Activated CD4-positive, alpha-beta T cell treated with anti-CD3 and anti-CD28 coated beads, Interleukin-2, amount 50 U/mL, for 16 hours (primary cell): ENCODE measurements at places on chromosomes 5 and 9.

DNA sequence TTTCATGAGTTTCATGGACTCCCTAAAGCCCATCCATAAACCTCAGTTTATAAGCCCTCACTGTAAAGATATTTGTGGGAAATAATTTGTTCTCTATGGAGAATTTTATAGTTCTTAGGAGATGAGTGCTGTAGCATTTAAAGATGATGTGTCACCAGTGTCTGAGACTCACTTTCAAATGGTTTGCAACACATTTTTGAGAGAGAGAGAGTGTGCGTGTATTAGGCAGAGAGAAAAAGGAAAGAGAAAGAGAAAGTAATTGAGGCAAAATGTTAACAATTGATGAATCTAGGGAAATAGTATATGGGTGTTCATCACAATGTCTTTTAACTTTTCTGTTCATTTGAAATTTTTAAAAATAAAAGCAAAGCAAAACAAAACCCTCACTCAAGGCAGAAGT lies 479.0 kb downstream of the ZSWIM6 start:
- no peak for DNase-seq

DNA sequence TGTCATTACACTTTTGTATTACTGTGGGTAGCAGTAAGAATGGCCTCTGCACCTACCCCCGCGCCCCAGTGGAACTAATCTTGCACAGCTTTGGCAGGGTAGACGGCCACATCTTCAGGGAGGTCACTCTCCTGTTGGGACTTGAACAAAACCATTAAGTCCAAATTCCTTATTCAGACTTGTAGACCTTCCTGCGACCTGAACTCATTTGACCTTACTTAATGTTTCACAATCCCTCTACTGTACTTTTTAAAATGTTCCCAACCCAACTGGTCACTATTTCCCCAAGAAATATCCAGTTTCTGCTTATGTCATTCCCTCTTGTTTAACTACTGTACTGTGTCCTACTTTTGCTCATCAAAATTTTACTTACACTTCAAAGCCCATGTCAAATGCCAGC lies 5.3 kb upstream of the FAM120AOS start:
- DNase-seq = no peak

GRCh38 chr5:67401172-67401571 lies 204.6 kb upstream of the CD180 start:
- DNase-seq = no peak

DNA sequence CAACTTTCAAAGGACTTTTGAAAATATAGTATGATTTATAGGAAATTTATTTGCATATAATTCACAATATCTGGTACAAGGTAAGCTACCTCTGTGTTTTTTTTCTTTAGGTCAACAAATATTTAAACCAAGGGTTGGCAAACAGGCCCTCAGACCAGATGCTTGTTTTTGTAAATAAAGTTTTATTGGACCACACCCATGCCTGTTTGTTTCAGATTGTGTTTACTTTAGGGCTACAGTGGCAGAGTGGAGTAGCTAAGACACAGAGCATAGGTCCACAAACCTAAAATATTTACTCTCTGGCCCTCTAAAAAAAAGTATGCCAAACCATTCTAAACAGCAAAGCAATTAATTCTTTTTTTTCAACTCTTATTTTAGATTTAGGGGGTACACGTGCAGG lies 119.7 kb upstream of the CCDC152 start:
- no peak for DNase-seq

DNA sequence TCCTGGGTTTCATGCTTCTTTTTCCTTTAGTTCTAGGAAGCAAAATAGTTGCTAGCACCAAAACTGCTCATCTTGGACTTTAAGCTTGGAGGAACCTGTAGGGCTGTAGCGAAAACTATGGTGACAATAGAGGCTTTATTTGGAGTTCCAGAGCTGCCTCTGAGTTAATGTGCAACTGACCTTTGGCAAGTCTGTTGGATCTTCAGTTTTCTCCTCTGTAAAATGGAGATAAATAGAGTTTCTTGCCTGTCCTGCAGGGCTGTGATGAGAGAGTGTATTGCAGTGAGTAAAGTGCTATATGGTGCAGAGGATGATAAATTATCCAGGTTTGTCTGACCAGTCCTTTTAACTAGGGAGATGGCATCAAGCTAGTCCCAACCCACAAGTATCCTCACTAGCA lies 417.0 kb downstream of the MAN2A1 start:
- no peak for DNase-seq

DNA sequence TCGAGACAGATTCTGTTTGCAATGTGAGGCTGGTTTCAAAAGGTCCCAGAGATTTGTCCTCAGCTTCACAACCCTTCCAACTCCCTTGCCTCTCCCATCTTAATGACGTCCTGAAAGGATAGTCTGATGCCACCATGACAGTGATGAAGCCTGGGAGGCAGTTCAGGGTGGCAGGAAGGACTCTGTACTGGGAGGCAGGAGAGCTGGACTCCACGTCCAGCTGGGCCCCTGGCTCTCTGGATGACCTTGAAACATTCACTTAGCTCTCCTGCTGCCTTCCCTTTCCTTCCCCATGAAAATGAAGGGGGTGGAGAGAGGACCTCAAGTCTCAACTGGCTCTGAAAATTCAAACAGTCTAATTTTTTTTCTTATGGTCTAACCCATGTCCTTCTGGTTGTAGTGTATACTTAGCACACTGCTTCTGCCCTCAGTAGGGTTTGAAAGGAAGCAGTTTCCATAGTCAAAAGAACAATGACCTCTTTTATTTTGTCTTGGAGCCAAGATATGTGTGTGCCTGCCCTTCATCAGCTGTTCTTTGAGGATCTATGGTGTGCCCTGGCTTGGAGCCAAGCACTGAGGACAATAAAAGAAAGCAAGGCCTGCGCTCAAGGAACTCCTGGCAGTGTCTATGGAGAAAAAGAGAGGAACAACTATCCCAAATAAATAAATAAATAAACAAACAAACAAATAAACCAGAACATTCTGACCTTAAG lies 188.3 kb downstream of the GRIA1 start:
- DNase-seq = no peak

DNA sequence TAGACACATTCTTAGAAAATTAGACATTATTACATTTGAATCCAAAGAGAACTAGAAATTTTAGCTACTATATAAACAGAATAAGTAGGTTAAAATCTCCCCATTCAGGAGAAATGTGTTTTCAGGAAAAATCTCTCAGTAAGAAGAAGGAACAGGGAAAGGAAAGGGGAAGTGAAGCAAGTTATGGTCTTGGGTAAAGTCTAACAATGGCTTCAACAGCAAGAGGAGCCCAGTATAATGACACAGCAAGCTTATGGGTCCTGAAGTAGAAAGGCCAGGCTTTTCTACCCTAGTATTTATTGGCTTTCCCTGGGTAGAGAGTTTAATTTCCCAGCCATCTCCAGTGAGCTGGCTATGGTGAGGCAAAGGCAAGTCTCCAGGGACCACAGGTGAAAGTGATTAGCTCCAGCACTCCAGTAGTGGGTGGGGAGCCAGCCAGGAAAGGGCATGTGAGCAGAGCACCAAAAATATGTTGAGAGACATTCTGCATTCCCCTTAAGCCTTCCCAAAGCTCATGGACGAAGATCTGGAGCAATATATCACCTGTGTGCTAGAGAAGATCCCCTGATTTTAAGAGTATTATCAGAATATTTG lies 981.7 kb downstream of the NR2F1-AS1 start:
- no peak for DNase-seq

DNA sequence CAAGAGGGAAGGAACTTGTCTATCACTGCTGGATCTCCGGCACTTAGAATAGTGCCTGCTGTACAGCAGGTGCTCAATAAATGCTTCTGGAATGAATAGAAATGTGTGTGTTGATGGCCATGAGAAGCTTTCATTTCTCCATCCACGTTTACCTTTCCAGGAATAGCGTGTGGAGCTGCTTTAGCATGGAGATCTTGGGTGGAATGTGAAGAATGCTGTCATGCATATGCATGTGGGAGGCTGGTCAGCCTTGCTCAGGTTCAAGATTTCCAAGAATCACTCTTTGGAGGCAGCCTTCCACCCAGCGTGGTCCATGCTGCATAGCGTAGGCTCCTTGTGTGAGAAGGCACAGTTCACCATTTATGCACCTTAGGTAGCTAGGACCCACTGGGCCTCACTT lies 19.2 kb downstream of the COL15A1 start:
- no peak for DNase-seq

GRCh38 chr5:180592176-180592575 lies 877 bp upstream of the SCGB3A1 start:
- DNase-seq = no peak

GRCh38 chr5:24388448-24388847 lies 256.3 kb downstream of the CDH10 start:
- DNase-seq = no peak
